ENCODE measurements at places on chromosomes 11 and 22.

GRCh38 chr11:9565822-9566560 lies 7.5 kb upstream of the WEE1 start:
- DNase-seq, result no peak

GRCh38 chr11:17219016-17219415 lies 11.2 kb upstream of the PIK3C2A start:
- no peak for DNase-seq

- no peak for DNase-seq
Observed at GRCh38 chr22:40533712-40534378, 102.7 kb downstream of the MRTFA start.

GRCh38 chr11:8026982-8027381 lies 39.8 kb downstream of the EIF3F start:
- DNase-seq, result no peak

GRCh38 chr11:109731451-109731850 lies 309.5 kb downstream of the C11orf87 start:
- DNase-seq, result no peak

Measured in progenitor cell of endocrine pancreas (in vitro differentiated cells).